Colonic mucosa (tissue), 4 donors: ENCODE measurements at places on chromosomes 2 and 18.

GRCh38 chr2:3348767-3349166, 28.9 kb downstream of the EIPR1 start:
- DNase-seq: no peak

- no peak for DNase-seq
Observed at GRCh38 chr2:52495816-52496215, 1271.8 kb upstream of the CHAC2 start.

GRCh38 chr2:71558300-71559051, 105.1 kb downstream of the DYSF start:
- no peak for DNase-seq

GRCh38 chr18:9189491-9189890, 52.9 kb downstream of the ANKRD12 start:
- DNase-seq: no peak

DNA sequence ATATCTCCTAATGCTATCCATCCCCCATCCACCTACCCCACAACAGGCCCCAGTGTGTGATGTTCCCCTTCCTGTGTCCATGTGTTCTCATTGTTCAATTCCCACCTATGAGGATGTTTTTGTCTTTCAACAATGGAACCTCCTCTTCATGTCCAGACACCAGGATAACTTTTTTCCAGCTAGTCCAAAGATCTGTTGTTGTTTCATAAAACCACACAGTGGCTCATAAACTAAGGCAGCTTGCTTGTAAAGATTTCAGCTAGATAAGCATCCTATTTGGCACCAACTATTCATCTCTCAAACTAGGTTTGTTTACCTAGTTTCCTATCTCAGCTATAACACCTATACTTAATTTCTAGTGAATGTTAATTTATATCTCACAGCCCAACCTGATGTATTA, 937.7 kb downstream of the TRIB2 start:
- no peak for DNase-seq

GRCh38 chr2:221818616-221819320, 246.7 kb upstream of the EPHA4 start:
- no peak for DNase-seq

- no peak for DNase-seq
Observed at GRCh38 chr2:10373931-10374330, 71.2 kb downstream of the HPCAL1 start.

DNA sequence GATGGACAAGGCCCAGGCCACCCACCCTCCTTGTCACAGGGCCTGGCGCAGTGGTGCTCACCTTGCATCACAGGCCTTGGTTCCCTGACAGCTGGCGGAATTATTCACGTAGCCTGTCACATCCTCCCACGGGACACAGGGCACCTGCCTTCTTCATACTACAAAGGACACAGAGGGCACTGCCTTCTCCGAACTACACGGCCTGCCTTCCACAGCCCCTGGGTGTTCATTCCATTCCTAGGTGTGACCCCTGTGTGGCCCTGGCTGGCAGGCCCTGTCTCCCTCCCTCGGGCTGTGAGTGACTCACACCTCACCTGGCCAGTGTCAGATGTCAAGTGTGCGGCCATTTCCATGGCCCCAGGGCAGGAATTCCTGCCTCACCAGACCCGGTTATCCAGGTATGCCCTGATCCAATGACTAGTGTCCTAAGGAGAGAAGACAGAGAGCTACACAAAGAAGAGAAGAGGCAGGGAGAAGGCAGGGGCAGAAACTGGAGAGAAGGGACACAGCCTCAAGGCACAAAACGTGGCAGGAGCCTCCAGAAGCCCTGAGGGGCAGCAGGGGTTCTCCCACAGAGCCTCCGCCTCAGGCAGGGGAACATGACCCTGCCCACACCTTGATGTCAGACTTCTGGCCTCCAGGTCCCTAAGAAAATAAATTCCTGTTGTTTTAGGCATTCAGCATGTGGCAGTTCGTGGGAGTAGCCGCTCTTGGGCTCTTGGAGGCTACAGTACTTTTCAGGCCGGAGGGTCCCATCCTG, 43.4 kb downstream of the MBP start:
- DNase-seq: no peak

DNA sequence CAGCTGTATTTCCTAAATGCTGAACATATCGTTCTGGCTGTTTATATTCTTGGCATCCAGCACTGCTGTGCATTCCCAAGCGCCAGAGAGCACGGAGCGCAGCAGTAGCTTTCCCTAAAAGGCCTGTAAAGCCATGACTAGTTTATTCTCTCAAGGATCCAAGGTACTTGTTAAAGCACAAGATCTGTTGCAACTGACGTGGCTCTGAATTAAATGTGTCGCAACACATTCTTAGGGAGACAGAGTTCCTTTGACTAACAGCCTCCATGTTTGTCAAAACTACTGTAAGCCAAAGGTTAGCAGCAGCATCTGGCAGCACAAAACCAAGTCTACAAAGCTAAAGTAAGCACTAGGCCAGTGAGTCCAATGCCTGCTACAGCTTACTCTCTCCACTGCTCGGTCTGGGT, 188.6 kb upstream of the FN1 start:
- no peak for DNase-seq

DNA sequence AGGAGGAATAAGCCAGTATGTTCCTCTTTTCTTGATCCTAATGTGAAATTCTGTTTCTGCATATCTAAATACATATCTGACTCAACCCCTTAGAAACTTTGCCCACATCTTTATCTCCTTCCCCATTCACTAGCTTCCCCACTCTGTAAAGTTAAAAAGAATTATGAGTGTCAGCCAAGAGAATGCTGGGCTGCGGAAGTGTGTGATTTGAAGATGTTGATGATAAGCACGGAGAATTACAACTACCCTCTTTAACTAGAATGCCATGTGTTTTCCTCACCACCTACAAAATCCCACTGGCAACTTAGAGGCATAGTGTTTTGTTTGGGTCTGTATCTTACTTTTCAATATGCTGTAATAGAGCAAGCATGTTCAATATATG, 490.4 kb upstream of the FANCL start:
- DNase-seq: no peak

GRCh38 chr2:106192752-106193689, 1.1 kb downstream of the UXS1 start:
- peak; percentile 65 for DNase-seq

DNA sequence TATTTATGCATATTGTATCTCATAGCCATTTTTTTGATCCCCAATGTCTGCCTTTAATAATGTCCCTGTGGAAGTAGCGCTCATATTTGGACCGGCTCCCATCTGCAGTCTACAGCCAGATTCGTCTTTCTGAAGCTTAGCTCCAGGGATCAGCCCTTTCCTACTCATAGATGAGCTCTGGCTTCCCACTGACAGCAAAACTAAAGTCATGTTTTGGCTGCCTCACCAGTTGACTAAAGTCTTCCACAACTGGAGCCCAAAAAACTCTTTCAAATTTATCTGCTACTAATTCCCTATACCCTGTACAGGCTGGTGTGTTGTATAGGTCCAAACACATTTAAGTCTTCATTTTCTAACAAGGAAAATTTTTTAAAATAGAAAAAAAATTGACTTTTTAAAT, 294.2 kb upstream of the HNMT start:
- DNase-seq: no peak

- DNase-seq: no peak
Observed at GRCh38 chr18:24080861-24081260, 58.0 kb upstream of the CABYR start.

- DNase-seq: no peak
Observed at GRCh38 chr2:158823486-158824237, 28.5 kb downstream of the DAPL1 start.

GRCh38 chr2:23688486-23689130, 238.3 kb downstream of the ATAD2B start:
- no peak for DNase-seq

GRCh38 chr18:13520306-13520705, 206.1 kb downstream of the FAM210A start:
- DNase-seq: no peak

DNA sequence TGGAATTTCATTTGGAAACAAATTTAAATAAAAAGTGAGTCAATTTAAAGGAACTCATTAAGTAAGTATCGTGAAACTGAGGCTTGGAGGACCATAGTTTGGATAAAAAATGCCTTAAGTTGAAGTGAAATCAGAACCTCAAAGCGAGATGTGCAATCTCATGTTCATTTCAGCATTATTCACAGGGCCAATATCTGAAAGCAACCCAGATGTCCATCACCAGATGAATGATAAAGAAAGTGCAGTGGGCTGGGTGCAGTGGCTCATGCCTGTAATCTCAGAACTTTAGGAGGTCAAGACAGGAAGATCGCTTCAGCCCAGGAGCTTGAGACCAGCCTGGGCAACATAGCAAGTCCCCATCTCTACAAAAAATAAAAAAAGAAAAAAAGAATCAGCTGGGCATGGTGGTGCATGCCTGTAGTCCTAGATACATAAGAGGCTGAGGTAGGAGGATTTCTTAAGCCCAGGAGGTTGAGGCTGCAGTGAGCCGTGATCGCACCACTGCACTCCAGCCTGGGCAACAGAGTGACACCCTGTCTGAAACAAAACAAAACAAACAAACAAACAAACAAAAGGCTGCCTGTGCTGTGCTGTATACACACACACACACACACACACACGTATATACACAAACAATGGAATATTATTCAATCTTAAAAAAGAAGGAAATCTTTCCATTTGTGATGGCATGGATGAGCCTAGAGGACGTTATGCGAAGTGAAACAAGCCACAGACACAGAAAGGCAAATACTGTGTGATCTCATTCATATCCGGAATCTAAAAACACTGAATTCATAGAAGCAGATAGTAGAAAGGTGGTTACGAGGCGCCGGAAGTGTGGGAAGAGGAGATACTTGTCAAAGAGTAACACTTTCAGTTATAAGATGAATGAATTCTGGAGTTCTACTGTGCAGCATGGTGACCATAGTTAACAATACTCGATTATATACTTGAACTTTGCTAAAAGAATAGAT, 14.5 kb downstream of the SH3RF3 start:
- no peak for DNase-seq

DNA sequence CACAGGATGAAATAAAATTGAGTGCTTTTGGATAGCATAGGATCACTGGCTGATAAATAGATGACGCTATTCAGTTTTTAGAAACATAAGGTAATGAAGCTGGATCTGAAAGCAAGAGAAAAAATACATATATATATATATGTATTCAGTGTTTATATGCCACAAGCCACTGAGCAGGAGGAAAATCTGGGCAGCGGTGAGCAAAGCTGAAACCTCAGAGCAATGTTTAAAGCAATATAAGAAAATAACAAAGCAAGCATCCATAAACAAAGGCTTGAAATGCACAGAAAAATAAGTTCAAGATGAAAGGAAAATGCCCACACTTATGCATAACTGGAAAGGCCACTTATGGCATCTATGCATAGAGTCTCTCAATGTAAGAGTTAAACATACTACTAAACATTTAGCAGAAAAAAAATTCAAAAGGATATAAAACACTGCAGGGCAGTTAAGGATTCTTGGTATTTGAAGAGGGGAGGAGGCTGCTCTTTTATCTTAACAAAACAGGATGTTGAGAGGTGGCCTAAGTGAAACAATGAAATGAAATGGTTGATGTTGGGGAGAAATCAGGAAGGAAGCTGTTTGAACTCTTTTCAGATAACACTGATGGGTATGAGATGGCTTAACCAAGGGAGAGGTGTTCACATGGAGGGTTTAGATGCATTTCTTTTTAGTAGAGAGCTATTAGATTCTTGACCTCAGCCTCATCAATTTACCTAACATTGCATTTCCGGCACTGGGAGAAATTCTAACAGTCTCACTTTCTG, 129.1 kb downstream of the ARHGAP15 start:
- no peak for DNase-seq

- DNase-seq: no peak
Observed at GRCh38 chr2:70842401-70842800, 6.8 kb upstream of the CD207 start.

DNA sequence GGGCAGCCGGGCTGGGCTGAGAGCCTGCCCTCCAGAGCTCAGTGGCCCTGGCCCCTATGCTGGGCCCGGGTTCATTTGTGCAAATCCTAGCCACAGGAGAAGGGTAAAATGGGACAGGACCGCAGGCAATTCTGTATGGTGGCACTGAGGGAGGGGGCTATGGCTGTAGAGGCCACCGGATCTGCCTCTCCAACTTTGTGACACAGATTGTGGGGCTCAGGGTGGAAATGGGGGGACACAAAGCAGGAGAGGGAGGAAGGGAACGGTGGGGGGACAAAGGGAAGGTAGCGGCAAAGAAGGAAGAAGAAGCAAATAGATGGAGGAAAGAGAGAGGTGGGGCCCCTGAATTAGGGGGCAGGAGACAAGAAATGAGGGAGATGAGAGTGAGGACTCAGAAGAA, 201.1 kb downstream of the SMAD2 start:
- DNase-seq: no peak

GRCh38 chr18:74834424-74835309, 237.0 kb downstream of the ZNF407 start:
- DNase-seq: no peak

DNA sequence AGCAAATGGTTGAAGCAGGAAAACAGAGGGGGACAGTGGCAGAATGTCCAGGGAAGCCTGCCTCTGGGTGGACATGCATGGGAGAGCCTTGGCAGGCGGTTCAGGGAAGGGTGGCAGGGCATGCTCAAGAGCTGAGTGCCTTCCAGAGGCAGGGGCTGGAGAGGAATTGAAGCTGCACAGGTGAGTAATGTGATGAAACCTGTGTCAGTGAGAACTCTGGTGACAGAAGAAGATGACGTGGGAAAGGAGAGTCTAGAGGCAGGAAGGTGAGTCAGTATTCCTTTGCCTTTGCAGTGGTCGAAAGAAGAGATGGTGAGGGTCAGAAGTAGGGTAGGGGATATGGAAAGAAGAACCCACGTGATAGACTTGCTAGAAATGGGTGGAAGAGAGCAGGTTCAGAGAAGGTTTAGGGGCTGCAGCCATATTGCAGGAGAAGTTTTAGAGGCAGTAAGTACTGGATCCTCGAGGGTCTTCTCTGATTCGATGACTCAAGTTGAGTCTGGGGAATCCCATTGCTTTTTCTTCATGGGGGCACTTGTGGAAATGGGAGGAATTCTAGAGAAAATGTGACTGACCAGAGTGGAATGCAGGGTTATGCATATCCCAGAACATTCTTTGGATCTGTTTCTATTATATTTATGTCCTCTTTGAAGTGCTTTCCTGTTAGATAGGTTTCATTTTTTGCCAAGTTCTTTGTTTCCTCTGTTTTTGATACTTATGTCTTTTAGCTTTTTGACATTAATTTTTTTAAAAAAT, 37.4 kb downstream of the TMEM87B start:
- no peak for DNase-seq

DNA sequence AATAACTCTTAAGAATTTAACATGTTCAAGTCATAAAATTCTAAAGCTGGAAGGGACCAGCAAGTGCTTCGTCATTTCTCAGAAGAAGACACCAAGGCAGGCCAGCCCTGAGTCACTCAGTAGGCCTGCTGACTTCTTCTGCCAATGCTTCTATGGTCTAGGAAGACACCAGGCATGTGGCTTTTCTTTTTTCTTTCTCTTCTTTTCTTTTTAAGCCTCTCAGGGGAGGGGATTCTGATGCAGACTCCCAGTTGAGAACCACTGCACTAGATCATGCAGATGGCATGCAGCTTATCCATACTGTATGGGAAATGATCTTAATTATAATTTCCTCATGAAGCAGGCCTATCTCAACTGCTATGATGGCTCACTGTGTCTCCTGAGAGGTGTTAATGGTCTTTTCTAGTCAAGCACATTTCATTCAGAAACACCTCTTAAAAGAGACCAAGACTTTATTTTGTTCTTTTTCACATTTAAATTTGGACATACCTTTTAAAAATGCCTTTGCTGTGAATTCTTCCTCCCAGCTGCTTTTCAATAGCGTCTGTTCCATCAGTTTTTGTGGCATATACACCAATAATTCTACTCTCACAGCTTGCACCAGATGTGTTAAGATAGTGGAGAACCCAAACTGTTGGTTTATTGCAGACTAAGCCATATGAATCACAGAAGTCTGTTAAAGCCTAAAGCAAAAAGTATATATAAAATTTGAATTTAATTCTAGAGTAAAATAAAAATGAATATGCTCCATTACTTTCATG, 11.3 kb downstream of the KCTD18 start:
- no peak for DNase-seq
